Activated T-helper 1 cell treated with anti-CD3 and anti-CD28 coated beads, Interleukin-2, amount 50 U/mL, for 16 hours (primary cell): ENCODE measurements at places on chromosomes 11 and 22.

GRCh38 chr11:126930091-126930841 is 70.3 kb downstream of the KIRREL3 start:
- DNase-seq, result no peak

- no peak for DNase-seq
These were observed 20.1 kb upstream of the SPTBN2 start for GRCh38 chr11:66749091-66749490.

GRCh38 chr22:33984656-33985285 is 64.5 kb upstream of the LARGE1 start:
- DNase-seq, result no peak

- DNase-seq, result no peak
These were observed 15.3 kb downstream of the HDHD5 start for GRCh38 chr22:17143826-17144225.

DNA sequence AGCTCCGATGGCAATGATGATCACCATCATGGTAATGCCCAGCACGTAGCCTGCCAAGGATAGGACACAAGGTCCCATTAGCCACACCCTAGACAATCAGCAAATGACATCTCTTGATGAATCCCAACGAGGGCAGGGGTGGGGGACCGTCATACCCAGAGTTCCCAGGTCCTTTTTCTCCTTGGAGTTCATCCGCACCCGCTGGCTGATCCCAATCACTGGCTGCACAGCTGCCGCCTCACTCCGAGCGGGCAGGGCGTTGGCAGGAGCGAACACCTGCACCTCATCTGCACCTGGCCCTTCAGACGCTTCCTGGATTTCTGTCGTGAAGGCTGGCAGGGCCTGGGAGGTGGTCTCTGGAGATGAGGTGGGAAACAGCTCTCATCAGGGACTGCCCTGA is 2.9 kb downstream of the PIK3IP1 start:
- no peak for DNase-seq

GRCh38 chr22:11066458-11067285 is 4461.3 kb upstream of the OR11H1 start:
- no peak for DNase-seq

DNA sequence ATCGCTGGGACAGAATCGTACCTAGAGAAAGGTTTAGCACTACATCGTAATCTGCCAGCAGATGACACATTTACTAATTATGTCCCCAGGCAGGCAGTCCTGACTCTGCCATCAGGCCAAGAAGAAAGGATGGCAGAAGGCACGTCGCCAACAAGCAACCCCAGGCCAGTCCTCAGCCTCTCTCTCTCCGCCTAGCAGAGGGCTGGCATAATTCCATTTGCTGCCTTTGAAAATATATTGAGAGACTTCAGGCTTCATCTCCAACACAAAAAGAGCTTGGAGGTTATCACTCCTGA is 1517.0 kb downstream of the TBC1D22A start:
- DNase-seq, result no peak

GRCh38 chr22:39150848-39151215 is 1.6 kb downstream of the CBX7 start:
- DNase-seq, result no peak

- DNase-seq, result peak; percentile 17
These were observed at the start of gene SLC43A3 for GRCh38 chr11:57426929-57427726. Gene SLC43A3 (minus strand): TSS chr11:57427121. CDS start chr11:57426172, 949 bp downstream.

- DNase-seq, result no peak
These were observed 122.5 kb upstream of the ZC3H12C start for GRCh38 chr11:109970516-109971183.

DNA sequence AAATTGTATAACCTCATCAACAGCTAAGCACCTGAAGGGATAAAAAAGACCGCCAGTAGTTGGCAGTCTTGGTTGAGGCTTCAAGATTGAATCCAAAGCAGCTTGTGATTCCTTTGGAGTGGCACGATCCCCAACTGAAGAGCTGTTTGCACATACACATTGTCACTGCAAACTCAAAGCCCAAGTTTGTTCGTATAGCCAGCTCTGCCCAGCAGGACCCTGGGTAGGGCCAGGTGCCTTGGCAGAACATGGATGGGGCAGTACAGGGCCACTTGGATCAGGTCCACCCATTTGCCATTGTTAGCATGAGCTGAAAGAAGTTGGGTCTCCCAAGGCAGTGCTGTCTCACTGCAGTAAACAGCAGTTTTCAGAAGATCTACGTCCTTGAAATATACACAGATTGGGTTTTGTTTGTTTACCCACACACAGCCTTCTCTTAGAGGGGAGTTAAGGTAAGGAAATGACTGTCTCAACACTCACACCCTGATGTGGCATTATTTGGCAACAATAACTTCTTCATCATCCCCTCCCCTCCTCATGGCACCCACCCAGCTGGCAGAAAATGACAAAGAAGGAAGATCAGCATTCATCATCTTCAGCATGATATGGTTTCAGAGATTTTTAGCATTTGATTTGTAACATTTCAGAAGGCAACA is 132.9 kb downstream of the COMMD9 start:
- no peak for DNase-seq

DNA sequence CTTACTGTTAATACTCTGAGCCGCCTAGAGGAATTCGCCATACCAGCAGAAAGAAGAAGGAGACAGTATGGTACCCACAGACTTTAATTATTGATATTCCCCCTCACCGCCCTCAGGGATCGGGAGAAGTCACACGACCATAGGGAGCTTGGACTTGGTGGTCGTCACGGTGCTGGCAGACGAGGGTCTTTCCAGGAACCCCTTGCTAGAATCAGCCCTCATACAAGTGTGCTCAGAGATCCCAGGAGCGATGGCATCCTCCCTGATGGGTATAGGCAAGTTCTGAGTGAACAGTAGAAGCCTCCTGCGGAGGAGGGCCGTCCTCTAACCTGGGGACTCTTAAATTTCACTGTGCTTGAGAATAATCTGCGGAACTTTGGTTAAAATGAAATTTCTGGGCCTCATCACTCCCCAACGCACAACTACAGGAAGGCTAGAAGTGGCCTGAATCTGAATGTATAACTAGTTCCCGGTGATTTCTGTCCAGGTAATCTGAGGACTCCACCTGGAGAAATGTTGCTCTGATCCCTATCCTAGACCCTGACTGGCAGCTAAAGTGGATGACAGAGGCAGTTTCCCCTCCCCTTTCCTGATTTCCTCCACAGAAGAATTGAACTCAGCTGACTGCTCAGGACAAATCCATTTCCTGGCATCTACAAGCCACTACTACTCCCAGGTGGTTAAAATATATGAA is 4.5 kb downstream of the VSIG2 start:
- DNase-seq, result no peak

DNA sequence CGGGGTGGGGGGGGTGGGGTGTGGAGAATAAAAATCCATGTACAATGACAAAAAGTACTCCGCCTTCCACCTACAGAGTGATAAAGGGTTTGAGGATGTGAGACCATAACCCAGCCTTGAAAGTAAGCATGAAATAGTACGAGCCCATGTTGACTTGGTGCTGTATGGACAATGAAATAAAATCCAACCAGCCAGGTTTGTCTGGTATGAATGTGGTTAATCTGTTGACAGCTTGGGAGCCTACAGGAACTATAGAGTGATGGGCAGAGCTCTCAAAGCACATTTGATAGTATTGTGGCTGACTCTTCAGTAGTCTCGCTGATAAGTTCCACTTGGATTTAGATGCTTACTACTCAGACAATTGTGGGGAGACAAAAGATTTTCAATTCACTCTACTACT is 48.8 kb upstream of the CD44 start:
- no peak for DNase-seq

GRCh38 chr22:22764085-22764484 is 119.7 kb downstream of the GGTLC2 start:
- no peak for DNase-seq

GRCh38 chr22:44901301-44901700 is 108.5 kb downstream of the PHF21B start:
- no peak for DNase-seq

DNA sequence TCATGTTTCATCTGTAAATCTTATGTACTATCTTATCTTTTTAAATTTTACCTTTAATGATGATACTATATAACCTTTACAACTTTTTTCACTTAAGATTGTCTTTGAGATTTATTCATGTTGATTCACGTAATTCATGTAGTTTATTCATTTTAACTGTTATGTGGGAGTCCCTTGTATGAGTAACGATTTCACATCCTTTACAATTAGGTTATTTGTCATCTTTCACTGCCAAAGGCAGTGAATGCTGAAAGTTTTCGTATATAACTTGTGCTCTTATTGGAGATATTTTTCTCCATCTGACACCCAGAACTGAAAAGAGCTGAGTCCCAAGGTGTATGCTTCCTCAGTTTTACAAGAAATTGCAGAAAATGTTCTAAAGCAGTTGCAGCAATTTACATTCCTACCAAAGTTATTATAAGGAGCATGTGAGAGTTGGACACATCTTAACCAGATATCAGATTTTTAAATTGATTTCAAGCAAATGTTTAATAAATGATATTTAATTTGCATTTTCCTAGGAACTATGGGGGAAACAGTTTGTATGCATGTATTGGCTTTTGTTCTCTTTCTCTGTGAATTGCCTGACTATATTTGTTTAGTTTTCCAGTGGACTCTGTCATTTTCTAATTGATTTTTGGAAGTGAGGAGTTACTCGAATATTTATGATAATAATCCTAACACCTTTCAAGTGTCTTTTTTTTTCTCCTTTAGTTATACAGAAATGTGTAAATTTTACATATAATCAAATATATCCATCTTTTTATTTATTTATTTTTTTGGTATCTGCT is 6.4 kb downstream of the ARL14EP start:
- DNase-seq, result no peak

DNA sequence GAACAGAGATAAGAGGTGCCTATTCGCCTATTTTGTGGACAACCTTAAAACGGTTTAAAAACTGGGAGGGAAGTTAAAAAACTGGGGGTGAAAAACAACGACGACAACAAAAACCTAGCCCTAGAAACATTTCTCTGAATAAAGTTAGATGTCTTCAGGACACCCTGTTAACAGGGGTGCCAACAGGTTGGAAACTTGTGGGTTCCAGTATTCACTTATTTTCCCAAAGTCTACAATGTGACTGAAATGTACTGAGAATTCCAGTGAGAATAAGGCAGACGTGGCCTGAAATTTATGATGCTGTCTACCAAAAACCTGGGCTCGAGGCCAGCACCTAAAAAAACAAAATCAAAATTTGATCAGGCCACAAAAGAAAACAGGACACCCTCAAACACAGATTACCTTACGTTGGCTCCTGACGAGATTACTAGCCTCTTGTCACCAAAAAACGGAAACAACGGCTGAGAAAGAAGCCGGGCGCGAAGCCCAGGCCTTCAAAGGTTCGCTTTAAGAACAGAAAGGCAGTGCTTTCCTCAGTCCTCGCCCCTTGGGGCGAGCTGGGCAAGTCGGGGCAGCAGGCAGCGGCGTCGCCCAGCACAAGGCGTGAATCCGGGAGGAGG is 906 bp downstream of the CCDC90B start:
- no peak for DNase-seq

DNA sequence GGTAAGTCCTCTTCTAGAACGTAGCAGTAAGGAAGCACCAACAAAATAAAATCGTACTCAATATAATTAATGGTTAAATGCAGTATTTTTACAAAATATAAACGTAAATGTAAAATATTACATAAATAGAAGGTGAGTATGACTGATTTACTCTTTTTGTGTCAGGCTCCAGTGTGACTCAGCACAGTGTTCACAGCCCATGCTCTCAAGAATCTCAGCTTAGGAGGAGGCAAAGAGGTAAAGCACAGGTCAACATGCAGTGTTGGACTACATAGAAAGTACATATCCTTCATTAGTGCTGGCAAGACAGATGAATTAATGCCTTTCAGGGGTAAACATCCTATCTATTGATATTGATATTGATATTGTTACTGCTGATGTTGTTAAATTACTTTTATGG is 2050.6 kb upstream of the RAG2 start:
- no peak for DNase-seq

- DNase-seq, result no peak
These were observed 10.6 kb downstream of the PLET1 start for GRCh38 chr11:112249871-112250610.
